ENCODE measurements at places on chromosomes 2 and 18.

GRCh38 chr2:27441226-27441926, 805 bp upstream of the KRTCAP3 start:
- no peak for DNase-seq

DNA sequence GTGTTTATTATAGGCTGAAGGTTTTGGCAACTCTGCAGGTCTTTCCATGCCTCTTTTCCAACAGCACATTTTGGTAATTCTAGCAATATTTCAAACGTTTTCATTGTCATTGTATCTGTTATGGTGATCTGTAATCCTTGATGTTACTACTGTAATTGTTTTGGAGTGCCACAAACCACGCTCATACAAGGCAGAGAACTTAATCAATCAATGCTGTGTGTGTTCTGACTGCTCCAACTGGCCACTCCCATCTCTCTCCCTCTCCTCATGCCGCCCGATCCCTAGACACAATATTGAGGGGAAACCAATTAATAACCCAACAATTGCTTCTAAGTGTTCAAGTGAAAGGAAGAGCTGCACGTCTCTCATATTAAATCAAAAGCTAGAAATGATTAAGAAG, 32.9 kb downstream of the HDLBP start:
- DNase-seq: no peak

GRCh38 chr2:169462896-169463695, 16.2 kb upstream of the BBS5 start:
- DNase-seq: no peak

- no peak for DNase-seq
Observed at GRCh38 chr2:190974629-190975361, 39.2 kb downstream of the STAT1 start.

DNA sequence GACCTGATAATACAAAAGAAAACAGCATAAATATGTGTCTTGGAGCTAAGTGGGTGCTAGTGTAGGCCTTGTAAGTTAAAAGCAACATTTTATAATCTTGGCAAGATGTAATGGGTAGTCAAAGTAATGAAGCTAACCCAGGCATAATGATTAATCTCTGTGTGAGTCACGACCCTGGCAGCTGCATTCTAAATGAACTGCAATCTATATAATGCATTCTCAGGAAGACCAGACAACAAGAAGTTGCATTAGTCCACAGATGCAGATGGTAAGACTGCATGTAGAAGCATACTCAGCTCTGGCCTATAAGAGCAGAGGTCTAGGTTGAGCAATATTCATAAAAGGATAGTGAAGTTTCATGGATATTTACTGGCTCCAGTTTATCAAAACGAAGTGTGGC, 85.6 kb upstream of the ETAA1 start:
- no peak for DNase-seq

DNA sequence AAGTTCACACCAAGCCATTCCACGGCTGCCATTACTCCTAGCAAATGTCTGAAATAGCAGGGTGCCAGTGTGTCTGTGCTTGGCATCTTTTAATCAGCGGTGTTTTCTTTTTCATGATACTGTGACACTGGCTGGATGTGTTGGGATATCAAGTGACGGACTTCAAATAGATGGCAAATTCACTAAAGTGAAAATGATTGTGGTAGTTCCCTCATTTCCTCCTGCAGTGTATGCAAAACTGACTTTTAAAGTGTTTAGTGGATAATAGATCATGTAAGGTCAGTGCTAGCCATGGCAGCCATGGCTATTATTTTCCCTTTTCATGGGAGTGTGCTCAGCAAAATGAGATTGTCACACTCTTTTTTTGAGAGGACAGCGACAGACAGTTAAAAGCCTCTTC, 261.5 kb upstream of the SIX3 start:
- DNase-seq: no peak

DNA sequence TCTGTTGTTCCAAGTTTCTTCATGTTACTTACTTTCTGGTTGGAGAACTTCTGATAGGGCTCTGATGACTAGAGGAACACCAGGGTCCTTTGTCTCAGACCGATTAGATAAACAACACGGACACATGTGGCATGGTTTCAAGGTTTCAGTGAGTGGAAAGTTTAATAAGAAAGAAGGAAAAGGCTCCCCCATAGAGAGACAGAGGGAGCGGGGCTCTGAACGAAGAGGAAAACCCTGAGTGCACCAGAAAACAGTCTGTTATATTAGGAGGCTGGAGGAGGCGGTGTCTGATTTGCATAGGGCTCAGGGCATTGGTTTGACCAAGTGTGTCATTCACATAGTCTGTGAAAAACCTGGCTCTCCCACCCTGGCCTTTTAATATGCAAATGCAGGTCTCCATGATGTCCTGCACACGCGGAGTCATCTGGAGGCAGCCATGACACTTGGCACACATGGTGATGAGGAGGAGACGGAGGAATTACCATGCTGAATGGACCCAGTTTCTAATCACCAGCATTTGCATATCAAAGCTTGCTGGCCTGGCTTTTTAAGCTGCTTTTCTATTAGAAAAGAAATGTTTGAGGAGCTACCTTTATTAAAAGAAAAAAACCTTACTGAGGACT, 94.2 kb downstream of the PTPN4 start:
- DNase-seq: no peak
